ENCODE measurements at places on chromosomes 3 and 15. TPM values are rescaled to one million over a fixed set of nuclear protein-coding genes. Genes with fewer than 3 reads are reported as not detected.

- no peak for DNase-seq
Measured at GRCh38 chr15:85837011-85837433, 42.3 kb upstream of the KLHL25 start.

GRCh38 chr3:107929088-107929487 lies 161.7 kb downstream of the CD47 start:
- no peak for DNase-seq

DNA sequence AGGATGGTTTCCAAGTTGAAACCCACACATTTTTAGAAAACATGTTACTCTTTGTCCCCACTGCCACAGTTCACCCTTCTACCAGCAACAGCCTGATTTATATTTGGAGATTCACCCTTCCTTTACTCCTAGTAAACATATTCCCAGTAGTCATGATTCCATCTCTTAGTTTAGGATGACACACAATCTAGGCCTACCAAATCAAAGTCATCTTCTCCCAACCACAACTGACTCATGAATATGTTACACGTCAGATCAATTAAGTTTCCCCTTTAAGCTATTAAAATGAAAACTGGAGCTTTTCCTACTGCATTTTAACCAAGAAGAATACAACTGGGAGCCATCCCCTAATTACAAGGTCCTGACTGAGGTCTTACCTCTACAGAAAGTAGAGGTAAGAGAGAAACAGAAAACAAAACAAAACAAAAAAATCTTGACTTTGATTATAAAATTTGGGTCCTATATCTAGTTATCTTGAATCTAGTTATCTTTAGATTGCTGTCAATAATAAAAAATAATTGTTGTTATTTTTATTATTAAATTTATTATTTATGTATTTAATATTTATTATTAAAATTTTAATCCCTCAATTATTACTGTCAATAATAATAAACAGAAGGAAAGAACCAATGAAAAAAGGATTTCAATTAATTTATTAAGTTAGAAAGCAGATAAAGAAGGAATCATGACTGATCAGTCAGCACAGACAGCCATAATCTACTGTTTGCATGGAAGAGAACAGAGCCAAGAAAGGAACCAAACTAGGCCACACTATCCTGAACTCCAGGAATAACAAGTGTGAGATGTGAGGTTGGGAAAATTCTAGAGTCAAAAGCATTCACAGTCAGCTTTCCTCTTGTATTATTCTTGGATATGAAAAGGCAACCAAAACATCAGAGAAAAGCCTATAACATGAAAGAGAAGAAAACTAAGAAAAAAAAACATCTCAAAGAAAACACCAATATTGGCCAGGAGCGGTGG lies 12.5 kb downstream of the DPH6 start:
- no peak for DNase-seq

DNA sequence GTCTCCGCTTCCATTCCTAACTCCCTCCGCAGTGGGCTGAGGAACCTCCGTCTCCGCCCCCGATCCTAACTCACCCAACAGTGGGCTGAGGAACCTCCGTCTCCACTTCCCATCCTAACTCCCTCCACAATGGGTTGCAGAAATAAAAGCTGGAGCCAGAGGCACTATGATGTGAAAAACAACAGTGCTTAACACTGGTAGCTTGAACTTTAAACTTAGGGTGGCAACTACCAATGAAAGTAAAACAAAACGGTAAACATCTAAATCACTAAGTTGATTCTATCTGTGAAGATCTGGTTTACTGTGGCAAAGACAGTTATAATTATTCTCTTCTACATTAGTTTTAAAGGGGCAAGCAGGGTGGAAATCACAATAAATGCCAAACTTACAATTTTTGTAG lies 25.9 kb upstream of the GP5 start:
- DNase-seq = no peak

GRCh38 chr3:170128259-170128976 lies 53.1 kb downstream of the PHC3 start:
- no peak for DNase-seq

DNA sequence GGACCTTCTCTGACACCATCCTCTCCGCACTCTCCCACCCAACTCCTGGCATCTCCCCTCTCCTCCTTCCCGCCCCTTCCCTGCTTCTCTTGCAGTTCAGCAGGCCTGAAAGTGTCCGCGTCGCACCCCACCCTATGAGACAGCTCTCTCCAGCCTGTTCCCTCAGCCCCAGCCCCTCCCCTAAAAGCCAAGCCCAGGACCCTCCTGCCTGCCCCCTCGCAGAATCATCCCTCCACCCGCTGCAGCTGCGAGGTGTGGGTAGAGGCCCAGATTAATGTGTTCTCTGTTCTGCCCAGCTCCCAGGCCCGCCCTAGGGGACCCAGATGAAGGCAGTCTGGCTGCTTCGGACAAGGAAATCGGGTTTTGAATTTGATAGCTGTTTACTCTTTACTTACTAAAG lies 410 bp downstream of the PRR23E start:
- DNase-seq = no peak

GRCh38 chr3:127473244-127474024 lies 117.1 kb downstream of the TPRA1 start:
- no peak for DNase-seq

GOLGA8K gene
- 2.3 TPM for polyA plus RNA-seq

FMN1 gene
- 17.2 TPM for polyA plus RNA-seq

ZNF385D gene
- 15.8 TPM for polyA plus RNA-seq

CHRNA7 gene
- polyA plus RNA-seq = 21.1 TPM
